ENCODE measurements at places on chromosomes 13 and 19.

DNA sequence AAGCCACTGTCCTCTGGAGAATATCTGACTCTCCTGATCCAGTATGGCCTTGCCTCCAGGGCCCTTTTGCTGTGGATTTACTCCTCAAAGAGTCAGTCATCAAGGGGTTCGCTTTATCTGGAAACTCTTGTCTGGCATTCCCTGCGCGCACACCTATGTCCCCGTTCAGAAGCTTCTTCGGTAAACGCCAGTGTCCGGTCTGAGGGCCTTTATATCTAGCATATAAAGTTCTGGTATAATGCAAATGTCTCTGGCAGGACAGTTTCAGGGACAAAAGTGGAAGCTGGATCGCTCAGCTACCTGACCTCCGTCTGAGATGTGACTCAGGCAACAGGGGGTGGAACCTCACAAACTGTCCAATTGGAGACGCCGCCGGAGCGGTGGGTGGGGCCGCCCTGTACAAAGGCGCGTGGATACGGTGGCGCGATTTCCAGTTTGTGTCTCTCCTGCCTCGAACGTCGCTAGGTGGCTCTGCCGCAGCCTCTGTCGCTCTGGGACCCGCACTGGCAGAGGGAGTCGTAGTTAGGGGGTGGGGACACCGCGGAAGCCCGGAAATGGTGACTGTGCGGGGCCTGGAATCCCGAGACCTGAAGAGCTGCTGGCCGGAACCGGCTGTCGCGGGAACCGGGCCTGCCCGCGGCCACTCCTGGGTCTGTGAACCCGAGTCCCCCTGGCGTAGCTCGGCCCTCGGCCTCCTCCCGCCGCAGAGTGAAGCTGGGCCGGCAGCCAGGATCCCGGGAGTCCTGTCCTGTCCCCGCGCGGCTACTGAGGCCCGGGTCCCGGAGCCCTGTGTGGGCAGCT, 10.6 kb upstream of the ZNF709 start:
- peak; percentile 94 for DNase-seq

- DNase-seq = no peak
Observed at GRCh38 chr13:23644527-23645138, 74.4 kb downstream of the TNFRSF19 start.

GRCh38 chr19:36418287-36419001, at the start of gene ZFP82:
ZFP82 (minus strand) TSS chr19:36418644; CDS start chr19:36409789, 8,855 bp downstream.
- peak; percentile 82 for DNase-seq

- DNase-seq = no peak
Observed at GRCh38 chr19:45601115-45601514, 897 bp downstream of the GPR4 start.

GRCh38 chr13:41495044-41495443, 37.7 kb downstream of the RGCC start:
- no peak for DNase-seq

DNA sequence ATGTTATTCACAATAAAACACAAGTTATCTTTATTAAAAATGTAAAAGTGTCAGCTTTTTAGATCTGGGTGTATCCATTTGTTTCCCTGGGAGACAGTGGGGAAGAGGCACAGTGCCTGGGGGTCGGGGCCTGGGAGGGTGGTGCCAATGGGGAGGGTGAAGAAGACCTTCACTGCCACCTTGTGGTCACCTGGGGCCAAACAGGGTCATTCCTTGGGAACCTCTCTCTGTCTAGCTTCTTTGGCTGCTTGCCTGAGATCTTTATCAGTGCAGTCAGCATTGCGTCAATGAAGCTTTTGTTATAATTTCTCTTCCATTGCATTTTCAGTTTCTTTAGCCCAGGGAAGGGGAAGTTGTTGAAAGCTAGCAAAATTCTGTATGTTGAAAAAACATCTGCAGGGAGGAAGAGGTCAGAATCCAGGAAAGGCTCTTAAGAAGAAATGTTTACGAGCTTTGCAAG, 39.1 kb downstream of the PCDH8 start:
- DNase-seq = peak; percentile 29

GRCh38 chr13:50387051-50387581, 371.9 kb downstream of the KCNRG start:
- DNase-seq = peak; percentile 44

DNA sequence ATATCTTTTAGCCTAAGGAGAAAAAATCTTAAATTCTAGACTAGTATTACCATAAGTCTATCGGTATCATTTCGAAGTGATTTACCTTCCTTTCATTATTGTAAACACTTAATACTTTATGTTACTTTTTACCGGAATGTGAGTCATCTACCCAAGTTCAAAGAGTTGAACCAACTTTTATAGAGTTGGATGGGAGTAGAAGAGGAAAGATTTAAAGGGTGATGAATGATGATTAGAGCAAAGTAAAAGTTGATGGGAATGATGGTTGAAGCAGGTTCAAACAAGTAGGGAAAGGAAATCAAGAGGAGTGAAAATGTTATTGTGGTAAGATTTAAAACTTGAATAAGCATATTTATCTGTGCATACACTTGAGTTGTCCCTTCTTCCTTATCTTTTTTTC, 11.3 kb upstream of the LPAR6 start:
- no peak for DNase-seq

DNA sequence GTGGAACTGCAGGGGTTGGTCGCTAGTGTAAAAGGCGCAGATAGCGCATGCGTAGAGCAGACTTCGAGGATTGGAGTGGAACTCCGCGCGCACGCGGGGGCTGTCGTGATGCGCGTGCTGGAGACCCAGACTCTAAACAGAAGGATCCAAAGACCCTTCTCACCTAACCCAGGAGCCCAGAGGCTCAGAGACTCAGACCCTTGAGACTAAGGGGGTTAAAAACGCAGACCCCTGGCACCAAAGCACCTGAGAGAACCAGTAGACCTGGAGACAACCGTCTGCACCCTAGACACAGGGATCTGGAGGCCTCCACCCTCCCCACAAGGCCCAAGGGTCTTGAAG, 567 bp upstream of the CTU1 start:
- DNase-seq = no peak

DNA sequence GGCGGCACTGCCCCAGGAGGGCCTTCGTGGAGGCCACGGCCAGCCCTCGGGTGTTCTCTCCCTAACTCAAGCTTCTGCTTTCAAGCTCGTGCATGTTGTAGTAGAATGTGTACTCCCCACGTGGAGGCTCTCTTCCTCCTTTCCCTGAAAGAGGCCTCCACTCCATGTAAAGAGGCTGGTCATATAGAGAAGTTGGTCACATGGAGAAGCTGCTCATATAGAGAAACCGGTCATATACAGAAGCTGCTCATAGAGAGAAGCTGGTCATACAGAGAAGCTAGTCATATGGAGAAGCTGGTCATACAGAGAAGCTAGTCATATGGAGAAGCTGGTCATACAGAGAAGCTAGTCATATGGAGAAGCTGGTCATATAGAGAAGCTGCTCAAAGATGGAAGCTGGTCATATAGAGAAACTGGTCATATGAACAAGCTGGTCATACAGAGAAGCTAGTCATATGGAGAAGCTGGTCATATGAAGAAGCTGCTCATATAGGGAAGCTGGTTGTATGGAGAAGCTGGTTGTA, 152.5 kb downstream of the COL4A1 start:
- DNase-seq = no peak

GRCh38 chr19:41434450-41434849, 5.3 kb downstream of the DMAC2 start:
- DNase-seq = no peak

- no peak for DNase-seq
Observed at GRCh38 chr19:38733241-38733492, 11.1 kb downstream of the CAPN12 start.

DNA sequence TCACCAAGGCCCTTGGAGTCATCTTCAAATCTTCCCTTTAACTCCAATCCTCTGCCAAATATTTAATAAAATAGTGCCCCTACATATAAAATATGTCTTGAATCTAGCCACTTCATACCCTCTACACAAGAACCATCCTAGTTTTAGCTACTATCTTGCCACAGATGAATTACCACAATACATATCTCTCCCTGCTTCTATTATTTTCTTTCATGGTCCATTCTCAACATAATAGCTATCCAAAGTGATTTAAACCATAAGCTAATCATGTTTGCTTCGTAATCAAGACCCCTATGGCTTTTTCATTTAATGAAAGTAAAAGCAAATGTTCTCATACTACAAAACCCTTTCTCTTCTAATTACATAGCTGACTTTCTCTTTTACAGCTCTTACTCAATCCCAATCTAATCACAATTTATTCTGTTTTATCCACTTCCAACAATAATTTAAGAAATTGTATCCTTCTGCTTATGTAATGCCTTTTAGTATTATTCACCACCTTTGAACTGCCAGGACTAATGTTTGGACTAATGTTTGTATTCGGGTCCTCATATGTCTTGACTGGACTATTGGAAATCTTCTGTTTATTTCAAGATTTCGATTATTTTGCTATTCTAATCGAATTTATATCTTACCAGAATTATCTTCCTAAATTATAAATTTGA, 412.0 kb downstream of the SLITRK1 start:
- DNase-seq = no peak

DNA sequence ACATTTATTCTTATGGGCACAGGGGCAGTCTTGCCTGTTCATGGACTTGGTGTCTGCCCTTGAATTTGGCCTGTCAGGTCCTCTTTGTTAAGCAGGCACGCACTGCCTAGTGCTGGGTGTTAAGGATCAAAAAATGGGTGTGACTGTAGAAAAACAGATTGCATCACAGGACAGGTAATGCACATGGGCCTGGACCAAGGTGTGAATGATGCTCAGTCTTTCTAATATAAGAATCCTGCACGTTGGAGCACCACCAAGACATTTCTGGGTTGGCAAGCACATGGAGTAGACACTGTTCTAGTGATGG, 33.7 kb downstream of the GATAD2A start:
- no peak for DNase-seq

GRCh38 chr13:48255954-48256353, 22.9 kb downstream of the ITM2B start:
- DNase-seq = no peak

GRCh38 chr19:46191972-46192371, 37.6 kb upstream of the IGFL1 start:
- DNase-seq = no peak

GRCh38 chr13:41942462-41943094, 18.3 kb downstream of the VWA8 start:
- DNase-seq = no peak

DNA sequence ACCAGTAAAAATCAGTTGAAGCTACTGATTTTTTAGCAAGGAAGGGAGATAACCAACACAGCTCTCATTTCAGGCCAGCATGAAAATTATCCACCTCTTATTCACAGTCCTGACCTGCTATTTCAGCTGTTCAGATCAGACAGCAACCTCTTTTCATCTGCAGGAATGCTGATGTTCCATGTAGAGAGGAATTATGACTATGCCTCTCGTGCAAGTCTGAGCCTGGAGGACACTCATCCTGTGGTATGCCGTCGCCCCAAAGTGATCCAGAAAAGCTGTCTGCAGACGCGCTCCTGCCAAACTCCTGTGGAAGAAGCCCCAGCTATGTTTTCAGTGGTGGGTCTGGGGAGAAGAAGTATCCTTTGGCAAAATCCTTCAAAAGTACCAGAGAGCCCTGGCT, 563.5 kb upstream of the SLITRK1 start:
- DNase-seq = no peak

DNA sequence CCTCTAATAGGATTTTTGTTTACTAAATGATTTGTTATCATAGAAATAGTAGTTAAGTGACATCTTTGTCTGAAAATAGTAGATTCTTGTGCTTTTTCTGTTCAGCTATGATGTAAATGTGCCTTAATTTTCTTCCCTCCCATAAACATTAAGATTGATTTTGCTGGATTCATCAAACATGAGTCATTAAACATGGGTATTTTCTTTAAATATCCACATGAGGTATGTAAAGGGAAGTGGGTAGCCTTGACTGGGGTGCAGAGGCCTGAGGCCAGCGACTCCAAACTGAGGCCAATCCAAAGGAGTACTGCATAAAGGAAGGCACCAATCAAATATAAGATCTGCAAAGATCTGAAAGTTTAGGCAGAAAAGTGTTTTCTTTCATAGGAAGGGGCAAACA, 3.7 kb downstream of the ZNF136 start:
- DNase-seq = no peak

DNA sequence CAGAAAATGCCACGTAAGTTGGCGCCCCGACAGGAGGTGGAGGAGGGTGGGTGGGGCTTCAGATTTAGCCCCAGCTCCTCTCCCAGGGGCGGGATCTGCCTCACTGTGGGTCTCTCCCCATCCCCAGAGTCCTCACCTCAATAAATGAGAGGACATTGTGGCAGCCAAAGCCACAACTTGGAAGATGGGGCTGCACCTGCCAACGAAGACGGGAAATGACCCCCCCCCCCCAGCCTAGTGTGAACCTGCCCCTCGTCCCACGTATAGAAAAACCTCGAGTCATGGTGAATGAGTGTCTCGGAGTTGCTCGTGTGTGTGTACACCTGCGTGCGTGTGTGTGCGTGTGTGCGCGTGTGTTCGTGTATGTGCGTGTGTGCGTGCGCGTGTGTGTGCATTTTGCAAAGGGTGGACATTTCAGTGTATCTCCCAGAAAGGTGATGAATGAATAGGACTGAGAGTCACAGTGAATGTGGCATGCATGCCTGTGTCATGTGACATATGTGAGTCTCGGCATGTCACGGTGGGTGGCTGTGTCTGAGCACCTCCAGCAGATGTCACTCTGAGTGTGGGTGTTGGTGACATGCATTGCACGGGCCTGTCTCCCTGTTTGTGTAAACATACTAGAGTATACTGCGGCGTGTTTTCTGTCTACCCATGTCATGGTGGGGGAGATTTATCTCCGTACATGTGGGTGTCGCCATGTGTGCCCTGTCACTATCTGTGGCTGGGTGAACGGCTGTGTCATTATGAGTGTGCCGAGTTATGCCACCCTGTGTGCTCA, 1.5 kb upstream of the TRAPPC5 start:
- DNase-seq = peak; percentile 77

- no peak for DNase-seq
Observed at GRCh38 chr13:110419381-110419791, 112.3 kb downstream of the COL4A2 start.

DNA sequence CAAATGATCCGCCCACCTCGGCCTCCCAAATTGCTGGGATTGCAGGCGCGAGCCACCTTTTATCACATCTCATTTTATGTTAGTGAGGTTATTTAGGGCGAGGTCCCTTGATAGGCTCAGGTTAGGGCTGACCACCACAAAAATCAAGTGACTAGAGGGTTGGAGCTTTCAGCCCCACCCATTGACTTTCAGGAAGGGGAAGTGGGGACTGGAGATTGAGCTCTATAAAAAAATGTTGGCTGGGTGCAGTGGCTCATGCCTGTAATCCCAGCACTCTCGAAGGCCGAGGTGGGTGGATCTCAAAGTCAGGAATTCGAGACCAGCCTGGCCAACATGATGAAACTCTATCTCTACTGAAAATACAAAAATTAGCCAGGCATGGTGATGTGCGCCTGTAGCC, 20.1 kb downstream of the FPR3 start:
- DNase-seq = no peak
